SW 1271 (cell line): ENCODE measurements at places on chromosomes 5 and 9.

DNA sequence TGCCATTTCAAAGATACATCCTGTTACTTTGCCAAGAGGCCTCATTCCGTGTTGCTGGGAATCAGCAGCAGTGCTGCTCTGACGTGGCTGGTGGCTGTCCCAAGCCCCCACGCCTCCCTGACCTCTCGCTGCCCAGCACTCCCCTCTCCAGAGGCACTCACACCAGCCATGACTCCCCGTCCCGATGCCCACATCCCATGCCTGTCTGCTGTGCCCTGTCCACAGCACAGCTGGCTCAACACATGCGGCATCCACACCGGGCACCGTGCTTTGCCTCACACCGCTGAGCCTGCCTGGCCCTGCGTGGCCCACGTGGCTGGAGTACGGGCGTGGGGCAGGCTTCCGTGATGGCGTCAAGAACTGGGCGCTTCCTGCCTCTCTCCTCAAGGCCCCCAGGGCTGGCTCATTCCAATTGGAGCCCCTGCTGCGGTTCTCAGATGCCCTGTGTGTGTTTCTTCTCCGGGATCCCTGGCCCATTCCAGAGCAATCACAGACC, 7.8 kb upstream of the LCN1 start:
- DNase-seq: no peak

GRCh38 chr9:108052431-108053080, 563.0 kb upstream of the KLF4 start:
- DNase-seq: no peak

- peak; percentile 45 for DNase-seq
Measured at GRCh38 chr5:134577022-134577795, 51.7 kb downstream of the JADE2 start.

DNA sequence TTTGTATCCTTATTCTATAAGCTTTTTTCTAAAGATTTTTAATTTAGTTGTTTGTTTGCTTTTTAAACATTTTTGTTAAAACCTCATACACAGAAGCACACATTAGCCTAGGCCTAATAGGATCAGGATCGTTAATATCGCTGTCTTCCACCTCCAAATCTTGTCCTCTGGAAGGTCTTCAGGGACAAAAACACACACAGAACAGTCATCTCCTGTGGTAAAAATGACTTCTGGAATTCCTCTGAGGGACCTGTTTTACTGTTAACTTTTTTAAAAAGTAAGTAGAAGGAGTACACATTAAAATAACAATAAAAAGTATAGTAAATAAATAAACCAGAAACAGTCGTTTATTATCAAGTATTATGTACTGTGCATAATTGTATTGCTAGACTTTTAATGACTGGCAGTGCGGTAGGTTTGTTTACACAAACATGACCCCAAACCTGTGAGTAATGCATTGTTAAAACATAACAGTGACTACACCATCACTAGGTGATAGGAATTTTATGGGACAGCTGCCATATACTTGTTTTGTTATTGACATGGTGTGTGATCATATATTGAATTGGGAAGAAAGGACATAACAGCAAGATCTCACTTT, 109.6 kb downstream of the ZCCHC7 start:
- no peak for DNase-seq
